ENCODE measurements at places on chromosomes 12 and 14.

- no peak for DNase-seq
These were observed 10.4 kb upstream of the TMEM263 start for GRCh38 chr12:106945261-106945851.

- no peak for DNase-seq
These were observed 427.6 kb downstream of the DPF3 start for GRCh38 chr14:72466325-72466724.

DNA sequence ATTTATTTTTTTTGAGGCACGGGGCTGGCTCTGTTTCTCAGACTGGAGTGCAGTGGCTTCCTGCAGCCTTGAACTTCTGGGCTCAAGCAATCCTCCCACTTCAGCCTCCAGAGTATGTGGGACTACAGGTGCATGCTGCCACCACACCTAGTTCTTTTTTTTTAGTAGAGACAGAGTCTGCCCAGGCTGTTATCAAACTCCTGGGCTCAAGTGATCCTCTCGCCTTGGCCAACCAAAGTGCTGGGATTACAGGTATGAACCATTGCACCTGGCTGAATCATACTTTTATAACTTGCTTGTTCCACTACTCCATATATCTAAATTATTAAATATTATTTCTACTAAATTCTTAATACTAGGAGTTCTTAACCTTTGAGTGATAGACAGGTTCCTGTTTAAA lies 111.6 kb downstream of the BTG1 start:
- DNase-seq, result no peak

DNA sequence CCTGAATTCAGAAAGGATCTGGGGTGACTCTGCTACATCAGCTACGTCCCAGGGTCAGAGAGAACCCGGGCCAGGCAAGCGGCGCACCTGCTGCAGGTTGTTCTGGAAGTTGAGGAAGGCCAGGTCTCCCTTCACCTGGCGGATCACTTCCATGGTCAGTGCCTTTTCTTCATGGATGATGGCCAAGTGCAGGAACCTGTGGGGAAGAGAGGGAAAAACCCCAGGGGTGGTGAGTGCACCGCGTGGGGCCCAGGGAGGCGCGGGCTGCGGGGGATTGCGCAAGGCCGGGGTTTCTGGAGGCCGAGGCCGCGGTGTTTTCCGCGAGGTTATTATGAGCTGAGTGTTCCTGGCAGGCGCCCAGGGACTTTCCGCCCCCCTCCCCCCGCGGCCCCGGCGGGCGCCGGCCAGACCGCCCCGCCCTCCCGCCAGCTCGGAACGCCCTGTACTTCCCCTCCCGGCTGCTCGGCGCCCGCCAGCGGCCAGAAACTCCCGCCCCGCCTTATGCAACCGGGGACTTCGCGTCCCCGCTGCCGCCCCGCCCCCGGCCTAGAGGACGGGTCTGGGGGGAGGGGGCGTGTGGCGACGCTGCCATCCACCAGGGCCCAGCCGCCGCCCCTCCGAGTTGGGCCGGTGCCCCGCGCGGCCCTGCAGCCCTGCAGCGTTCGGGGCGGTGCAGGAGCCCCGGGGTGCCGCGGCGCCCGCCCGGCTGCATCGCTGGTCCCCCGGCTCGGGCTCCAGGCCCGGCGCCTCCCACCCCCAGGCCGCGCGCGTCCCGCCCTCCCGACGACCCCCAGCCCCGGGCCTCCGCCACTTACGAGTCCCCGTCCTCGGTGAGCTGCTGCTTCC lies 723 bp downstream of the NFKBIA start:
- DNase-seq, result peak; percentile 68

DNA sequence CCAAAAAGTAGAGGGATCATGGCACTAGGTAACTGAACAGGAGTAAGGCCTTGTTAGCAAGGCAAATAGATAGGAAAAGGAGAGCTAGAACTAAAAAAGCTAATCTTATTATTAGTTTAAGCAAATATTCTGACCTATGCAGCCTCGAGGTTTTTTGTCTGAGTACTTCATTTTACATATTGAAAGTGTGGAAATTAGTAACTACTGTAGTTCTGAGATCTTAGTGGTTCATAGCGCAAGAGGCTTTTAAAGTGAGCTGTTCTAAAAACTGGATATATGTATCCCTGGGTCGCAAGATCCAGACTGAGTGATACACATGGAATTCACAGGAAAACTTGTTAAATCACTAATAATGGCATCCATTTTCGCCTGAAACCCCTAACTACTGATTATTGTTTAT lies 411.0 kb upstream of the SOX5 start:
- DNase-seq, result no peak

GRCh38 chr12:44258246-44258645 lies 422.4 kb downstream of the TMEM117 start:
- DNase-seq, result no peak

- DNase-seq, result no peak
These were observed at the start of gene POLE2 for GRCh38 chr14:49687942-49688700. Gene POLE2, minus strand, starts transcription at chr14:49688214. Its CDS starts 11 bp downstream, at chr14:49688203.

- DNase-seq, result no peak
These were observed 131.6 kb downstream of the RGS6 start for GRCh38 chr14:72063761-72064282.

- no peak for DNase-seq
These were observed 163.9 kb downstream of the ADGRD1 start for GRCh38 chr12:131117438-131118245.

- no peak for DNase-seq
These were observed 11.2 kb downstream of the C2CD5 start for GRCh38 chr12:22533155-22533554.

DNA sequence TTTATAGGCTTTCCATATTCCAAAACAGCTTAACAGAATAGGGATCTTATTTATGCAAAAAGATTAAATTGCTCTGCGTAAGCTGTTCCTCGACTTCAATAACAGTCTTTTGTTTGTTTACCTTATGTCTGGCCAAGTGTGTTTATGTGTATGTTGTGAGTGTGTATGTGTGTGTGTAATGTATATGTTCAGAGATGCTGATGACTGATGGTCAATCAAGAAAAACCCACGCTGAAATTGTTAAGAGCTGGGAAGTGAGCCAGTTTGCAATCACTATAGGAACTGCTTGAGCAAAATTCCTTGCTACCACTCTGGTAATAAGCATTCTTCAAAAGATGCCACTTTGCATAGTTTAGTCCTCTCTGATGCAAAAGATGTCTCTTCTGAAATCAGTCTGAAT lies 59.6 kb downstream of the PRKD1 start:
- no peak for DNase-seq

DNA sequence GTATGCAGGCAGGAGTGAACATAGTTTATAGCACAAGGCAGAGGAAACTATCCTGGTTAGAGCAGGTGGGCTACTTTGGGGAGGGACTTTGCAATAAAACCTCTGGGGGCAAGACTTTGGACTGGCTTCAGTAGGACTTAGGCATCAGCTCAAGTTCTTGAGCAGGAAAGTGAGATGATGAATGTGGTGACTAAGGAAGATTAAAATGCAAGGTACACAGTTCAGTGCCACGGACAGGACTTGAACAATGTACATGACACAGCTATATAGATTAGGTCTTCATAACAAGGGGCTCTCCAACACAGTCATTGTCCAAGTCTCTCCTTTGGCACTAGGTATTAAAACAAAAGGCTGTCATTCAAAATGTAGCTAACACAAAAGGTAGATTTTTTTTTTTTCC lies 21.4 kb upstream of the PPP4R4 start:
- no peak for DNase-seq

- DNase-seq, result no peak
These were observed 15.1 kb downstream of the MVK start for GRCh38 chr12:109588461-109589239.

GRCh38 chr12:63922474-63922873 lies 78.0 kb downstream of the SRGAP1 start:
- DNase-seq, result no peak

GRCh38 chr12:45339035-45339434 lies 123.1 kb downstream of the ANO6 start:
- no peak for DNase-seq

- no peak for DNase-seq
These were observed 141.6 kb upstream of the CPSF6 start for GRCh38 chr12:69097619-69098368.

GRCh38 chr12:56425193-56425592 lies 24.0 kb downstream of the TIMELESS start:
- no peak for DNase-seq

DNA sequence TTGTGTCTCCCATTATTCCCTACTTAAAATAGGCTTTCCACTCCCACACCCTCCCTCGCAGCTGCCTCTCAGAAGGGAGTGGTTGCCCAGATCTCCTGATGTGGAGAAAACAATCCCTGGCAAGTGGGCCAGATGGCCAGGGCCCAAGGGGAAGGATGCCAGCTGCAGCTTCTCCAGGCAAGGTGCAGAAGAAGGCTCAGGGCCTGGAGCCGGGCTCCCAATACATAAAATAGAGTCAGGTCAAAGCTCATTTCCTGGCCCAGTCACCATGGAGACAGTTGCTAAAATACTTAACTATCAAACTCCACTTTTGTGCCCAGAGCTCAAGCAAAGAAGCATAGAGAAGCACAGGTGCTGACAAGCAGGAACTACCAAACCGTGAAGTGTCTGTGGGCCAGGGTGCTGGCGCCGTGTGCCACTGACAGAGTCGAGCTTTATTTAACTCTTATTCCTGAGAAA lies 45.7 kb upstream of the ITPR2 start:
- no peak for DNase-seq

GRCh38 chr14:59871166-59871495 lies 555 bp upstream of the RTN1 start:
- DNase-seq, result no peak

DNA sequence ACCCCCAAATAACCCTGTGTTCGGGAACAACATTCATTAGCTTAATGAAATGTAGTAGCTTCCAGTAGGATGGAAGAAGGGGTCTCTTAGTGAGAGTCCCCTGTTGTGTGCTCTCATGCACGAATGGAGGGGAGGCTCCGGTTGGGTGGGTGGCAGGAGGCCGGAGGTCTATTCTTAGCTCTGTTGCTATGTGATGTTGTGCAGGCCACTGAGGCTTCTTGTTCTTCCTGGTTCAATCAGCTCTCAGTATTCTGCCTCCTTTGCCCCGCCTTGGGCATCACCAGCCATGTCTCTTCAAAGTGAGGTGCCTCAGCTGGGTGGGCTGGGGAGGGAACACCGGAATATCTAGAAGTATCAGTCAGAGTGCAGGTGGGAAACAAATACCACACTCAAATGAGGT lies 50.8 kb downstream of the KCNA1 start:
- no peak for DNase-seq

GRCh38 chr12:121427556-121428050 lies 27.7 kb downstream of the RNF34 start:
- DNase-seq, result no peak
